ENCODE measurements at places on chromosomes 6 and 20.
A peak's percentile ranks its signal among the peaks of the same experiment; 100 is the strongest.

- peak; percentile 81 for DNase-seq
Measured at GRCh38 chr6:106692112-106692818, 62.9 kb downstream of the QRSL1 start.

DNA sequence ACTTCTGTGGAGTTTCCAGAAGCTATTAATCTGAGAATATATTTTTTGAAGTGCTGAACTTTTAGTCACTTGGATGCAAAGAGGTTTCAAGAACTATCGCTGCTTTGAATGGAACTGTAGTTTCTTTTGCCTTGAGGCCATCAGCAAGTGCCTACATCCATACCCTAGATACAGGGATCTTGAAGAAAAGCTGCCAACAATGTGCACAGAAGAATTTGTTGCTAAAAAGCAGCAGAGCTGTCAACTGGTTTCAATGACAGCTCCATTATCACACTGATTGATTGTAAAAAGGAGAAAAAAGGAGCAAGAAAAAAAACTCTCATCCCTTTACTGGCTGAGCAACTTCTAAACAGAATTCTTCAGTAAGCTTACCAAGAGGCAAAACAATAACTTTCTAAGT lies 251.0 kb upstream of the NRSN1 start:
- no peak for DNase-seq

DNA sequence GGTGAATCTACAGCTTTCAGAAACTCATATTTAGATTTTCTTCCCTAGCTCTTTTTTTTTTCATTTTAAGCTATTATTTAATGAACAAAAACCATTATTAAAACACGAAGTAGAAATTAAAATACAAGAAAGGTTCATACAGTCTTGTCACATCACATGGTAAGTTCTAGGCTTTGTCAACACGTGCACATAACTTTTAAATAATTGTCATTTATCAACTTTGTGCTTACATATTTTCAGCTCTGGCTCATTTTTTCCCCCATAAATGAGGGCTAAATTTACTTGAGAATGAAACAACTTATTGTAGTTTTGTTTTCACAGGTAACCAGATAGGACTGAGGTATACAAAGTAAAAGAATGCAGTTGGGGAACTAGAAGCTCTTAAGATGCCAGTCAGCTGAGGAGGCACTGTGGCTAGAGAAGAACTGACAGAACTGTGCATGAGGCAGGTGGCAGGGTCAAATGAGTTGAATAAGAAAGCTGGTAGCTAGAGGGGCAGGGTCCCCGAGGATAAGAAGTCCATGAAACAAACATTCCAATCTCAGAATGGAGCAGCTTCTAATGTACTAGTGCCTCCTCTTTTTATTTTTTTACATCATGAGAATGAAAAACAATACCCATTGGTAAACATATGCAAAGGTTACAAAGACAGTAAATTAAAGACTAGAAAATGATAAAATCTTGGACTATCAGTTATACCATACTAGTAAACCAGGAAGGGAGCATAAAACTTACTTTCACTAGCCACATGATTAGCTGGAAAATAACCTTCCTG lies 141.5 kb downstream of the MYB start:
- no peak for DNase-seq

DNA sequence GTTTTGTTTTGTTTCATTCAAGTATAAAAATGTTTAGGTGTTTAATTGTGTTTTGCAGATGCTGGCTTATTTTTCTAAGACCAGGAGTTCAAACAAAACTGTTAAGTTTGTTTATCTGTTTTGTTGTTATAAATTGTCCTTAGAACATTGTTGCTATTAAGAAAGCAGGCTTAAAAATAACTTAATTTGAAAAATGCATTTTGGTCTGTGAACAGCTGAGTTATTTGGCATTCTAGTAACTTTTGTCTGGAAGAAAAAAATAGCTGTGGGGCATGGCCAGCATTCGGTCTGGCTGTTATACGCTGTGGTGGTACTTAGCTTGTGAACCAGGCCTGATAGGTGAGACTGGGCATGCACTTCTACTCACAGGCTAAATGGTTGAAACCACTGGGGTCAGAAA lies 37.8 kb downstream of the SLX4IP start:
- DNase-seq, result no peak

GRCh38 chr6:146087386-146087785 lies 58.5 kb downstream of the GRM1 start:
- DNase-seq, result no peak

- no peak for DNase-seq
Measured at GRCh38 chr6:81792826-81793225, 40.3 kb upstream of the TENT5A start.

DNA sequence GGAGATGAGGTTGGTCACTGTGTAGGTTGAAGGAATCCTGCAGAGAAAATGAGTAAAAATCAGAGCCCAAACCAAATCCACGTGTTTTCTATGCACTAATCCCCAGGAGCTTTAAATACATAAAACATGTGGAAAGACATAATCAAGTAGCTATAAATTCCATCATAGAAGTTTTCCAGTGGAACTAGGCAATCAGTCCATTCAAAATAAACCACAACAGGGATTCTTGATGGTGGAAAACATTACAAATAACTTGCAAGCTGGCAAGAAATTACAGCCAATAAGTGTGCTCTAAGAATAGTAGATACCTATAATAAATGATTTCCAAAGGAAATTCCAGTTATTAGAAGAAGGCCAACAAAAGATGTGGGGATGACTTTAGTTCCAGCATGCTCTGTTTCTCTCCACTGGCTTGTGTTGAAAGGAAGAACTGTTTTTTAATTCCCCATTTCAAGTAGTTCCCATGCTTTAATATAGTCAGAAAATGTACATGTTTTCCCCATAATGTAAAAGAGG lies 49.8 kb upstream of the ADGRG6 start:
- no peak for DNase-seq

GRCh38 chr20:11084508-11084907 lies 410.7 kb upstream of the JAG1 start:
- DNase-seq, result no peak

DNA sequence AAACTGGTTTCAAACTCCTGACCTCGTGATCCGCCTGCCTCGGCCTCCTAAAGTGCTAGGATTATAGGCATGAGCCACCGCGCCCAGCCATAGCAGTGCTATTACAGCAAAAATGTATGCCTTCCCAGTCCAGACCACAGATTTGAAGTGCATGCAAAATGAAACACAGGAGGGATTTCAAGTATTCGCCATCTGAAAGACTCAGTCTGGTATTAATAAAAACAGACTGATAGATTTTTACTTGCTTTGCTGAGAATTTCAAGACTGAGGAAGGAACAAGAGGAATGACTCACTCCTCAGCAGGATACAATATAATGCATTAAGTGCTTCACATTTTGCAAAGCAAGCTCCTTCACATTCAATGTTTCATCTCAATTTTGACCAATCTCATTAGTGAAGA lies 134.9 kb downstream of the TMEM200A start:
- DNase-seq, result no peak

- no peak for DNase-seq
Measured at GRCh38 chr20:41649489-41649888, 31.3 kb upstream of the CHD6 start.

DNA sequence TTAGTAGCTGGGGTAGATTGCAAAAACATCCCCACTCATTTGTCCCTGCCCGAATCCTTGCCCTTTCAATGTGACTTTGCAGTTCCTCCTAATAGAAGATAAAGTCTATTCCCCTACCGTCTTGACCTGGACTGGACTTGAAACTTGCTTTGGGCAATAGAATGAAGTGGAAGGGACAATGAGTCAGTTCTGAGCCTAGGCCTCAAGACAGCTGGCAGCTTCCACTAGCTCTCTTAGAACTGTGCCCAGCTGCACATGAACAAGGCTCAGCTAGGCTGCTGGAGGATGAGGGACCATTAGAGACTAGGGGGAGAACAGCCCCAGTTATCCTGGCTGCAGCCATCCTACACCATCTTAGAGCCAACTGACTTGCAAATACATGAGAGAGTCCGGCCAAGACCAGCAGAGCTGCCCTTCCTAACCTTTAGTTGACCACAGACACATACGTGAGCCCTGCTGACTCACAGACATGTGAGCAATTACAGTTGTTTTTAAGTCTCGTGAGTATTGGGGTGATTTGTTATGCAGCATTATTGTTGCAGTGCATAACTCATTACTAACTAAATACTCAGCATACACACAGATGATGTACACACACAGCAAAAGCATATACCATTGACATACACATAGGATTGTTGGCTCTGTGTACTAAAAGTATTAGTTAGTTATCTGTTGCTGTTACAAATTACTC lies 105.5 kb downstream of the DHX35 start:
- DNase-seq, result no peak

DNA sequence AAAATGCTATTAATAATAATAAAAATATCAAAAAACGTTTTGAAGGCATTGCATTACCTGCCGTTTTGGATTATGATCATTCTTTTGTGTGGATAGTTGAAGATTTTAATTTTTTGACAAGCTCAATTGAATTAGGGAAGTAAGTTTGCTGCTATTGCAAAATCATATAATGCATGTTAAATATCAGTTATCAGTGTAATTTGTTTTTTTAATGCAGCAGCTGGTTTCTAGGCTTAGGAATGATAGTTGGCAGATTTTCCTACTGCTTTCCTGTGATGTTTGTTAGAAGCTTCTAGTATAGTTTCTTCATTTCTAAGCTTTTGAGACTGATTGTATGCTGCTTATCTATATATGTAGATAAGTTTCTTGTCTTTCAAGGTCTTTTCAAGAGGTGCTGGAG lies 99.0 kb downstream of the JARID2 start:
- DNase-seq, result no peak

DNA sequence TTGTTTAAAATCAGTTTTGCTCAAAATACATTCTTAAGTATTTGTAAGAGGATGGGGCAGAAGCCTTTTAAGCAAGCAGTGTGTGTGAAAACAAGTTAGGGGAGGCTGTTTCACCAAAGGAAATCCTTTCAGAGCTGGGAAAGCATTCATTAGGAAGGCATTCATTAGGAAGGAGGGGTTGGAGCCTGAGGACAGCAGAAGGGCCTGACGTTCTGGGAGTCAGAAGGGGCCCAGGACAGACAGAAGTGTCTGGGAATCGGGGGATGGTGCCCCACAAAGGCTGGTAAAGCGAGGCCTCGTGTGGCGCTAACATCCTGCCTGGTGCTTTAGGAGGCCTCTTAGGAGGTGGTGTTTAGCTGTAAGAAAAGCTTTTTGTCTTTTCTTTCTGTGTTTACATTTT lies 80.6 kb upstream of the NXT1 start:
- DNase-seq, result no peak

DNA sequence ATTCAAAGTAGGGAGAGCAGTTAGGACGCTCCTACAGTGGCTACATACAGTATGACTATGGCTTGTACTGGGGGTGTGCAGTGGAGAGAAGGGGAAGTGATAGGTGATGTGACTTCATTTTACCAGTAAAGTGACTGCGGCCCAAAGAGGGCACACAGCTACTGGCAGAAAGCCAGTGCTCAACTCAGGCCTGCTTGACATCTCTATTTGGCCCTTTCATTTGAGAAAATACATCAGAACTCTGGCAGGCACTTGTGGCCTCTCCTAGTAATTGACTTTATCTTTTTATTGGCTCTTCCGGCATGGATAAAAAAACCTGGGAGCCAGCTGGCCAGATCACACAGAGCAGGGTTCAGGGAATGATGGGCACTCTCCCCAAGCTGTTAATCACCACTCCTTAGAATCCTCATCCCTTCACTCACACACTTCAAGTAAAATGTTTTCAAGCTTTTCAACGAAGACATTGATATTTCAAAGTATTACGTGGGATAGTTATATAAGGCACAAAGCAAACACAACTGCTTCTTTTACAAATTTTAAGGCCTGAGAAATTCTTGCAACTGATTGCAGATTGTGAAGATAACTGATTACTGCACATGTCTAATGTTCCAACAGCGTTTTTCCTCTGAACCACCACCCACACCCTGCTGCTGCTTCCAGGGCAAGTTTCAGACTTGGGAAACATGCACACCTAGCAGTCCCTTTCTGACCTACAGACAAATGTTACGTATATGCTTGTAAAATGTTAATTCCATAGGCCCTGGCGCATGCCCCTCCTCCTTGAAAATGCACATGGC lies 73.5 kb downstream of the TNFRSF21 start:
- no peak for DNase-seq

GRCh38 chr20:35568645-35569044 lies 26.8 kb downstream of the ERGIC3 start:
- no peak for DNase-seq

- DNase-seq, result no peak
Measured at GRCh38 chr20:37808233-37809070, 94.5 kb upstream of the VSTM2L start.

- no peak for DNase-seq
Measured at GRCh38 chr6:80268865-80269730, 162.6 kb downstream of the BCKDHB start.

DNA sequence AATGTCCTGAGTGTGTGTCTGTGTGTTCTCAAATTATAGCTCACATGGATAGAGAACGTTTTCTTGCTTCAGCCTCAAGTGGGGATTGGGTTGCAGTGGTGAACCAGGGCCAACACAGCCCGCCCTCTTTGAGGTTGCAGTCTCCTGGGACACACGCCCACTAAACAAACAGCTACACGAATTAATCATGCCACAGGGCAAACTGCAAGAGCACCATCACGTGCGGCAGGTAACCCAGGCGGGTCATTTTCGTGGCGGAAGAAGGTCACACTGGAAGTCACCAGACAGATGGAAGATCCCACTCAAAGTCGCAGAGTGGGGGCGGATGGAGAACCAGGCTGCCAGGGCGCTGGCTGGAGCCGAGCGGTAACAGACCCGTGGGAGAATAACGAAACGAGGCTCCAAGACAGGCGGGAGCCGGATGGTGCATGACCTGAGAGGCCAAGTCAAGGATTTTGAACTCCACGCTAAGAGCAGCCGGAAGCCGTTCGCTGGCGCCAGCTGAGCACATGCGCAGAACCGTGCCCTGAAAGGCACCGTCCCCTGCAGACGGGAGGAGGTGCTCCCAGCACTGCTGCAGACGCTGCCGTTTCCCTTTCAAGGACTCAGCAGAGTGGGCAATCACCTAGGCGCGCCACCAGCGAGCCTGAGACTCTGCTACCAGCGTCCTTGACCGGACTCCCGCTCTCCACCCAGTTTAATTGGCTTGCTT lies 10.7 kb downstream of the DLL1 start:
- no peak for DNase-seq

DNA sequence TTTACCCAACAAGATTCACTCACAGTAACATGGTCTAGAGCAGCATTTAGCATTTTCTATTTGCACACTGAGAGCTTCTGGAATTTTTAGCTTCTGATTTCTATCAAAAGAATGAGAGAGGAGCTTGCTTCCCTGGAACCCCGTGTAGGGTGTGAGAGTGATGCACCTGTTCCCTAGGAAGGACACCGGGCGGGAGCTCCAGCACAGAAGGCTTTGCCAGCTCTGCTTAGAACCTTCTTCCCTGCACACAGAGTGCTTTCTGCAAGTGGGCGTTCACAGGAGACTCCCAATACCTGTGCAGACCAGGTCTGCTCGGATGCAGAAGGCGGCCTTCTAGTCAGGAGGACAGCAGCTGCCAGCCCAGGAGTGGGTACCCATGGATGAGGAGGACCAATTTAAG lies 217.3 kb downstream of the TBXT start:
- no peak for DNase-seq

- DNase-seq, result peak; percentile 39
Measured at GRCh38 chr20:11047559-11047958, 373.8 kb upstream of the JAG1 start.

- no peak for DNase-seq
Measured at GRCh38 chr20:25059866-25060465, 2.0 kb upstream of the ACSS1 start.

- DNase-seq, result no peak
Measured at GRCh38 chr6:138685257-138685656, 88.3 kb upstream of the CCDC28A start.

- DNase-seq, result no peak
Measured at GRCh38 chr20:62602550-62602949, 39.8 kb upstream of the SLCO4A1 start.

GRCh38 chr6:28211840-28212509 lies 13.1 kb upstream of the ZSCAN9 start:
- DNase-seq, result no peak
